ENCODE measurements at places on chromosomes 12 and 14. TPM values are rescaled to one million over a fixed set of nuclear protein-coding genes. Genes with fewer than 3 reads are reported as not detected.

The GLIPR1 gene
- total RNA-seq, result 17.0 TPM

The FGF23 gene
- not detected for total RNA-seq

The MEG3 gene
- 4.1 TPM for total RNA-seq

The OLR1 gene
- total RNA-seq, result not detected

The PTPRO gene
- total RNA-seq, result 0.10 TPM

The EPYC gene
- total RNA-seq, result not detected

The RNF41 gene
- total RNA-seq, result 46.2 TPM

The SIX1 gene
- 0.30 TPM for total RNA-seq

The CARMIL3 gene
- 0.05 TPM for total RNA-seq

The NANOG gene
- total RNA-seq, result not detected

The KRT75 gene
- not detected for total RNA-seq

The ADSS1 gene
- total RNA-seq, result 0.47 TPM

The SYCP3 gene
- total RNA-seq, result not detected

The SIRT4 gene
- 0.59 TPM for total RNA-seq

The HOXC5 gene
- not detected for total RNA-seq

The SUPT16H gene
- total RNA-seq, result 64.9 TPM

The GALNT8 gene
- not detected for total RNA-seq

The ALX1 gene
- not detected for total RNA-seq

The CLEC4D gene
- not detected for total RNA-seq

The TBX3 gene
- total RNA-seq, result 32.1 TPM

The IAPP gene
- total RNA-seq, result not detected

Measured in mammary microvascular endothelial cell (primary cell).